ENCODE measurements at places on chromosomes 16 and 17. TPM values are rescaled to one million over a fixed set of nuclear protein-coding genes. Genes with fewer than 3 reads are reported as not detected.

P3H4 gene
- 5.4 TPM for polyA plus RNA-seq

CES5A gene
- polyA plus RNA-seq = not detected

KRT32 gene
- not detected for polyA plus RNA-seq

HES7 gene
- not detected for polyA plus RNA-seq

CASKIN1 gene
- polyA plus RNA-seq = not detected

MYO15A gene
- polyA plus RNA-seq = 0.54 TPM

LONP2 gene
- 39.1 TPM for polyA plus RNA-seq
